Erythroblast (primary cell): ENCODE measurements at places on chromosomes 3 and 15.

- DNase-seq, result no peak
Observed at GRCh38 chr3:89622063-89622700, 514.8 kb downstream of the EPHA3 start.

DNA sequence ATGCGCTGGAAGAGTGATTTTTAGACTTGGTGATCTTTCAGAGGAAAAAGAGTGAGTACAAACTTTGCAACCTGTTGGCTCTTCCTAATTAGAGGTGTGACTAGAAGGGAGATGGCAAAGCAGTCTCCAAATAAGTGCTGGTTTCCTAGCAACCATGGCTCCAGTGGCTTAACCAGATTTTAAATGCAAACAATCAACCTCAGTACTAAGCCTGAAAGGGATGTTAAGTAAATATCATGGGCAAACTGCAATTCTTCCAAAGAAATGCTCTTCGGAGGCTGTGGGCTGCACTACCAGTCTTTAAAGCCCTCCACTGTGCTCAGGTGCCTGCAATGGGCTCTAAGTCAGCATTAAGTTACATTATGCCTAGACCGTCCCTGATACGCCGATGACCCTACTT, 678.1 kb upstream of the CCDC54 start:
- DNase-seq, result no peak

- no peak for DNase-seq
Observed at GRCh38 chr15:92266796-92267685, 126.6 kb upstream of the ST8SIA2 start.

DNA sequence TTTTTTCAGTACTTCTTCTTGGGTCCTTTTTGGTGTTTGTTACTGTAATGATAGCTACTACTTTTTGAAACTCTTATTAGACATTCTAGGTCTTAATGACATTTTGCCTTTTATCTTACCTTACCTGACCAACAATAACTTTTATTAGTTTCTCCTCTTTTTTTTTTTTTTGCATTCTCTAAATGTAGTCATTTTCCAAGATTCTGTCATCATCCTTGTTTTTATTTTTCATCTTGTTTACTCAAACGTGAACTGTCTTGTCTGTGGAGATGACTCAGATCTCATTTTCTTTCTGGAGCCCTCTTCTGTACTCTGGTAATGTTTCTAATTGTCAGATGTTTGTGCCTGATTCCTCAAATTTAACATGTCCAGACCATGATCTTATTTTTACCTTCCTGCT, 2.9 kb downstream of the ABHD5 start:
- no peak for DNase-seq

DNA sequence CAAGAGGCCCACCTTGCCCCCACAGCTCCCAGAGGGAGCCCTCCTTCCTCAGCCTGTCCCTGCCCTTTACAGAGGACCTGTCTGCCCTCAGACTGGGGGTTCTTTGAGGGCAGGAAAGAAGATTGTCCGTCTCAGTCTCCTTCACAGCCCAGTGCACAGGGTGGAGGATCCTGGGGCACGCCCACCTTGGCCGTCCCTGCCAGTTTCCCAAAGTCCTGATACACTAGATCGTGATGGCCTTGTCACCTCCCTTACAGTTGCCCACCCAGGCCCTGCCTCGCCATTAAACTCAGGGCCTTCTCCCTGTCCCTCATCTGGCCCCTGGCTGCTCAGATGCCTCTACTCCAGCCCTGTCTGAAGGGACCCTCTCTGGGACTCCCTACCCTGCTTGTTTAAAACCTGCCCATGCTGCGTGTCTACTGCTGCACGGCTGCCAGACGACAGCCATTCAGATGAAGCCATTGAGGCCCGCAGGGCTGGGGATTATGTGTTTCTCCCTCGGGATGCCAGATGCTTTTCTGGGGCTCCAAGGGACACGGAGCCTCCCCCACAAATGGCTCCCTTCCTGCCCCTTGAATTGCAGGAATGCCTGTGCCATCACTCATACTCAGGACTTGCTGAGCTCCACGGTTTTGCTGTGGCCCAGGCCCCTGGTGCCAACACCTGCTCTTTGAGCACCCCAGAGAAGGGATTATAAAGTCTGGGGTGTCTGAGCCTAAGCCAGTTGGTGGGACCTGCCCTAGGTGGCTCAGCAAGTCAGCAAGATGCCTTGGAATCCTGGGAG, 27.8 kb downstream of the ACSBG1 start:
- DNase-seq, result no peak
